ENCODE measurements at places on chromosomes 1 and 21.

GRCh38 chr1:51728611-51729155 lies 111.8 kb downstream of the OSBPL9 start:
- DNase-seq: no peak

DNA sequence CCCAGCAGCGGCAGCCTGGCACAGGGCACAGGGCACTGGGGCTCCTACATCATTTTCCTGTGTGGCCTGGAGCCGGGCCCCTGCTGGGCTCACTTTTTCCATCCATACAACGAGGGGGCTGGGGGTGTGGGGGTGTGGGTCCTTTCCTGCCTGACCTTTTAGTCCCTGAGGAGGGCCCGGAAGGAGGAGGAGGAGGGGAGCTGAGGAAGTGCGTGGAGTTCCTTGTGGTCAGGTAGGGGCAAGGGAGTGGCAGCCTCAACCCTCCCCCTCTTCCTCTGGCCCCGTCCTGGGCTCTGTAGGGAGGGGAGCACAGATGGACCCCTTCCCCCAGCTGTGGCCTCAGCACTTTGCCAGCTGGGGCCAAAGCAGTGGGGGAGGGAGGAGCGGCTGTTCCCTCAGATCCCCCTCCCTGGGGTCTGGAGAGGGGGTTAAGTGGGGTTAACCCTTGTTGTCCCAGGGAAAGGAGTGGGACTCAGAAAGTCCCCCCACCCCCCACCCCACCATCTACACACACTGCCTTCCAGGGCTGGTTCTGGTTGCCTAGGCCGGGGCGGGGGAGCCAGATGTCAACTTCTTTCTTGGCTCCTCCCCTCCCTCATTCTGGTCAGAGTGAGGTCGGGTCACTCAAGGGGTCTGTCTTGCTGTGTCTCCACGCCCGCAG lies 5.7 kb downstream of the NTRK1 start:
- no peak for DNase-seq

DNA sequence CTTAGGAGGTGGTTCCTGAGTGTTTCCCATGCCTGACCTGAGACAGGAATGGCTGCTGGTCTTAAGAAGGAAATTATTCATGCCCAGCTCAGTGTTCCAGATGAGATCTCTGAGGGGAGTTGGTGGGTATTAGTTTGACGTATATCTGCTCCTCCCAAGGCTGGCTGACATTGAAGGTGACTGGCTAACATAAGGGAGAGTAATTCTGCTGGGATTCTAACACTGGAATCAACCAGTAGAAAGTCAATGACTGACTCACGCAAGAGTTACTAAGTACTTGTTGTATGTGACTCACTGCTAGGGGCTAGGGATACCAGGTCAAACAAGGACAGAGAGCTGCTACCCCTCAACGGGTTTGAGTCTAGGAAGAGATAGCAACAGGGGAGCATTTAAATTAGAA lies 177.3 kb downstream of the CACNA1E start:
- DNase-seq: no peak

DNA sequence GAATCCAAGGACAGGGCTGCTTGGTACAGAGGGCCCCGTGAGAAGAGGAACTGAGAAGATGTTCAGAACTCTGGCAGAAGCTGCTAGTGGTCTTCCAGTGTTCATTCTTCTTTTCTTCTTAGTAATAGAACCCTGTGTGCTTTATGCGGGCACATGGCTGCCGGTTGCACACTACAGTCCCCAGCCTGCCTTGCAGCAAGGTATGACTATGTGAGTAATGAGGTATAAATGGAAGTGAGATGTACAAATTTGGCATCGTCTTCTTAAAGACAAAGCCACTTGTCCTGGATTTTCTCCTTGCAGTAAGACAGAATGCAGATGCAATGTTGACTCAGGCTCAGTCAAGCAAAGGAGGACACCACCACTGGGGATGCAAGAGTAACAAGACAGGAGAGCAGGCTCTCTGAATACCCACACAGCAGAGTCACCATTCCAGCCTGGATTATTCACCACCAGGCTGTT lies 15.0 kb upstream of the ATP1B1 start:
- no peak for DNase-seq

GRCh38 chr1:117433943-117434342 lies 66.7 kb downstream of the MAN1A2 start:
- no peak for DNase-seq

GRCh38 chr1:85824066-85824840 lies 116.0 kb upstream of the ZNHIT6 start:
- no peak for DNase-seq

- no peak for DNase-seq
Observed at GRCh38 chr1:93219443-93219842, 38.9 kb downstream of the CCDC18 start.

DNA sequence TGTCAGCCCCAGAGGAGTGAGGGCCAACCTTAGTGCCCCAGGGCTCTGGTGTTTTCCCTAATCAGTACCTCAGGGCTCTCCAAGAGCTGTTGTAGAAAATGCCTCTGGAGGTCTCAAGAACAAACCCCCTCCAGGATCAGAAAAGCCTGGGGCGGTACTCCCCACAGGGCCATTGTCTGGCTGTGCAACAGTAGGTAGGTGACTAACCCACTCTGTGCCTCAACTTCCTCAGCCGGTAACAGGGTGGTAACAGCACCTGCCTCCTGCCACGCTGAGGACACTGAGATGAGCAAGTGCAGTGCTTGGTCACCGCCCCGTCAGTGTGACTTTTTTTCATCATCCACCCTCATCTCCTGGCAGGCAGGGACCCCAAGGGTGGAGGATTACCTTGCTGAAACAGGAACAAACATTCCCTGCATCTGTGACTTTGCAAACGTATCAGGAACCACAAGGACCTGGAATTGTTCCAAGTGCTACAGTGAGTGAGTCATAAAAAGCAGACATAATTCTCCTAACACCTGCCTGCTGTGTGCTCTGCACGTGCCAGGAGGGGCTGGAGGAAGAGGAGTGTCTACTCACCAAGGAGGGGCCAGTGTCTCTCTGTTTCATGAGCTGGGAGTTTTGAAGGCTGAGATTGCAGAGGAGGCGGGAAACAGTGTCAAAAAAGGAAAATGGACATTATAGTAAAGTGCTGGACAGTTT lies 440.8 kb downstream of the NPHP4 start:
- DNase-seq: peak; percentile 60

DNA sequence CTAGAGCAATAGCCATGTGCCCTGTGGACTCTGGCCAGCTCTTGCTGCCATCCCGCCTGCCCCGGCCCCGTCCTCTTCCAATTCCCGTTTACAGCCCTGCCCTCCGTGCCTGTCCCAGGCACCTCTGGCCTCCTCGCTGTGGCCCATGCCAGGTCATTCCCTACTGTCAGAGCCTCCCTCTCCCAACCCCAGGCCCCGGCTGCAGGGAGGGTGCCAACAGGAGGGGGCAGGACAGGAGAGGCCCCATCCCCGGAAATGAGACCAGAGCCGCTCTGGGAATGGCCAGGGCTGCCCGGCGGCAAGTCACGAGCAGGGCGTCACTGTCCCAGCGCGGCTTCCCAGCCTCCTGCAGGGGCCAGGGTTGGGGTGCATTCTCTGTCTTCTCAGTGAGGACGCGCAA lies 23.5 kb upstream of the TSPEAR start:
- DNase-seq: no peak

- DNase-seq: no peak
Observed at GRCh38 chr1:67675800-67676199, 9.2 kb upstream of the GADD45A start.

GRCh38 chr1:204256531-204256930 lies 42.7 kb upstream of the GOLT1A start:
- no peak for DNase-seq

DNA sequence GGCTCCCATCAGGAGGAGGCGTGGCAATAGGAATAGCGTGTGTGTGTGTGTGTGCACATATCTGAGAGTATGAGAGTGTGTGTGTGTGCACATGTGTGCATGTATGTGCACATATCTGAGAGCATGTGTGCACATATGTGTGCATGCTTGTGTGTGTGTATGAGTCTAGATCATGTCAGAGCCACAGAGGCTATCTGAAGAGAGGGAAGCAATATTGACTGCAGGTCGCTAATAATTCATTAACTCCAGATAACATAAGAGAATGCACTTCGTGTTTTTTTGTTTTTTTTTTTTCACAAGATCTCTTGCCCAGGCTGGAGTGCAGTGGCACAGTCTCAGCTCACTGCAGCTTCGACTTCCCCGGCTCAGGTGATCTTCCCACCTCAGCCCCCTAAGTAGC lies 4.7 kb upstream of the SLC45A1 start:
- peak; percentile 62 for DNase-seq

GRCh38 chr21:41622831-41623548 lies 115.0 kb upstream of the TMPRSS2 start:
- DNase-seq: no peak

DNA sequence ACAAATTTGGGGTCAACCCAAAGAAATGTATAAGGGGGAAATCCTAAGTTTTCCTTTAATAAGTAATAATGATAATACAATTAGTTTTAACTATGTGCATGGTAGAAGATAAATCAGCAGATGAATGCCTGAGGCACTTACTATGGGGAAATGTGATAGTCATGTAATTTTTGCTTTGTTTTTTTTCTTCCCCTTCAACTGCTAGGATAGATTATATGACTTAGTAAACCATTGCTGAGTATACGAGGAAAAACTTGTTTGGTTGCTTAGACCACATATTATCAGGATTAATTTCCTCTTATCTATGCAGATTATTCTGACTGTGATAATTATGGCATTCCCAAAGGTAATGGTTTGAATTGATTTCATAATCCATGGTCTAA lies 181.1 kb downstream of the TGFB2 start:
- no peak for DNase-seq

GRCh38 chr1:160081261-160081936 lies at the start of gene KCNJ9:
Gene KCNJ9 (plus strand): TSS chr1:160081538. CDS start chr1:160084031, 2,493 bp downstream.
- DNase-seq: no peak

- DNase-seq: no peak
Observed at GRCh38 chr1:170864876-170865538, 70.3 kb upstream of the MROH9 start.

DNA sequence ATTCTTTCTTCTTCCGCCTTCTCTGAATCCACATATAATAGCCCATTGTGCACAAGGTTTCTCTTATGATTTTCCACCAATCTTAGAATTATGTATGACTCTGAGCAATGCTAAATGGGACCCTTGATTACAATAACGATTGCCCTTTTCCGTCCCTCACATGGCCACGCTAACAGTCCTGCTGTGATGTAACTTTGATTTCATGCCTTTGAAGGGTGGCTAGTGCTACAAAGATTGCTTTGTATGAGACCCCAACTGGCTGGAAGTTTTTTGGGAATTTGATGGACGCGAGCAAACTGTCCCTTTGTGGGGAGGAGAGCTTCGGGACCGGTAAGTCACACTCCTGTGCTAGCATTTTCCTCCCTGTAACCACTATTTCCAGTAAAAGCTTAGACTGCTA lies 45.3 kb downstream of the PGM1 start:
- DNase-seq: no peak

- DNase-seq: no peak
Observed at GRCh38 chr1:192762265-192762664, 46.6 kb upstream of the RGS2 start.

GRCh38 chr21:34836103-34836932 lies 167.5 kb downstream of the CLIC6 start:
- no peak for DNase-seq

DNA sequence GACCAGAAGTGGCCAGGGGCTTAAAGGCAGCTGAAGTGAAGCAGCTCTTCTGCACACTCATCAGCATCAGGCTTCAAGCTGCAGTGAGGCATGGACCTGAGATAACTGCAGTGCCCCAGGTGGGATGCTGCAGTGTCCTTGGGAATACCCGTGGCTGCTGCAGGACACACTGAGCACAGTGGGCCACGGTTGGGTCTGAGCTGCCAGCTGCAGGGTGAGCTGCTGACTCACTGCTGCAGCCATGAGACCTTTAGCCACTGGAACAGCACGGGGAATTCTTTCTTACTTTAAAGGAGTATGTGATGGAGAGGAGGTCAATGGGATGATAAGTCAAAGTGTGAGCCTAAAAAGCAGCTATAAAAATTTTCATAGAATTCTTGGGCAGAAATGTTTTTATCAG lies 102.1 kb downstream of the XCL2 start:
- DNase-seq: no peak

GRCh38 chr1:180053594-180054567 lies 99.3 kb downstream of the CEP350 start:
- DNase-seq: no peak

DNA sequence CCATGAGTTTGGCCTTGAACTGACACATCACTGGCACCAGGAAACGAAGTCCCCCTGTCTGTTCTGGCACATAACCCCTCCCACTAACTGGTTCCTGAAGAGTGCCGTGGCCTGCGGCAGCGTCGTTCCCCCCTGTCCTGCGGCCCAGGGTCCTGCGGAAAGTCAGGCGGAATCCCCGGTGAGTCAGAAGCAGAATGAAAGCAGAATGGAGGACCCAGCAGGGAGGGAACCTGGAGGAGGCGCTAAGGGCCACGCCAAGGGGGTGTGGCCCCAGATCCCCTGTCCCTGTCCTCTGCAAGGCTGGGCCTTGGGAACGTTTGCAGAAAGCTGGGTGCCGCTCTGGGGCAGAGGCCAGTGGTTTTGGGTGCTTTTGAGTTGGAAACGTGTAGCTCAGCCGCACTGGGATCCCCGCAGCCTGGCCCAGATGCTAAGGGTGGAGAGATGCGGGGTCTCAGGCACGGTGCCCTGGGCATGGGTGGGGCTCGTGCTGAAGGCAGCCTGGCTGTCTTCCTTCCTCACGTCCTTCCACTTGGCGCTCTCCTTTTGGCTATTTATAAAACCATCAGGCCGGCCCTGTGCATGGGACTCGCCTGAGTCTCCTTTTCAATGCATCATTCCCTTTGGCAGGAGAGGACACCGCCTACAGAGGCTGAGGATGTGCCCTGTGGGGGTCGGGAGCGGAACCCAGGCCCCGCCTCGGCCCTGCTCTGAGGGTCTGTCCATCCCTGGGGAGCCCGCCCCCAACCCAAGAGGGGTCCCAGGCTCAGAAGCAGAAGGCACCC lies 36.2 kb downstream of the TP73 start:
- DNase-seq: no peak

- DNase-seq: peak; percentile 99
Observed at GRCh38 chr1:15524283-15525049, 451 bp upstream of the CASP9 start.

- DNase-seq: no peak
Observed at GRCh38 chr1:172777767-172778166, 118.9 kb downstream of the FASLG start.

- peak; percentile 76 for DNase-seq
Observed at GRCh38 chr1:41371630-41372599, 10.7 kb downstream of the FOXO6 start.

- peak; percentile 27 for DNase-seq
Observed at GRCh38 chr1:159889821-159890252, 10.1 kb downstream of the CFAP45 start.

GRCh38 chr1:194184974-194185373 lies 998.6 kb upstream of the B3GALT2 start:
- DNase-seq: no peak

DNA sequence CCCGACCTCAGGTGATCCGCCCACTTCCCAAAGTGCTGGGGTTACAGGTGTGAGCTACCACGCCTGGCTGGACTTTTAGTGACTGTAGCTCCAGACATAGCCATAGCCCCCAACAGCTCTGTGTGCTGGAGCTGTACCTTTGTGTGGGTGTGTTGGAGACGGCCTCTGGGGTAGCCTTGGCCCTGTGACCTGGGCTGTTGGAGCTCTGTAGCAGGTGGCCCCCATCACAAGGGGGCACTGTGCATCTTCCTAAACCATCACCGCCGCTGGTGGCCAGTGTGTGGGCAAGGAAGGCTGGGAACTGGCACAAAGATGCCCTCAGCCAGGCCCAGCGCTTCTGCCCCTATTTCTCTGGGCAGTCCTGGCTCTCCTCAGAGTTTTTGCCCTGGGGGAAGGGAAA lies 38.4 kb upstream of the FOXO6 start:
- DNase-seq: peak; percentile 42

All from small intestine (tissue), 16 donors.